ENCODE measurements at places on chromosomes 2 and 18.

- no peak for DNase-seq
Observed at GRCh38 chr18:67485655-67486054, 30.9 kb downstream of the DSEL start.

- DNase-seq: no peak
Observed at GRCh38 chr2:84800194-84800805, 80.6 kb downstream of the TRABD2A start.

- DNase-seq: no peak
Observed at GRCh38 chr2:160321006-160321405, 120.9 kb upstream of the ITGB6 start.

- no peak for DNase-seq
Observed at GRCh38 chr18:12247946-12248345, 6.2 kb upstream of the CIDEA start.

- DNase-seq: no peak
Observed at GRCh38 chr18:75218065-75218923, 7.7 kb downstream of the TSHZ1 start.

DNA sequence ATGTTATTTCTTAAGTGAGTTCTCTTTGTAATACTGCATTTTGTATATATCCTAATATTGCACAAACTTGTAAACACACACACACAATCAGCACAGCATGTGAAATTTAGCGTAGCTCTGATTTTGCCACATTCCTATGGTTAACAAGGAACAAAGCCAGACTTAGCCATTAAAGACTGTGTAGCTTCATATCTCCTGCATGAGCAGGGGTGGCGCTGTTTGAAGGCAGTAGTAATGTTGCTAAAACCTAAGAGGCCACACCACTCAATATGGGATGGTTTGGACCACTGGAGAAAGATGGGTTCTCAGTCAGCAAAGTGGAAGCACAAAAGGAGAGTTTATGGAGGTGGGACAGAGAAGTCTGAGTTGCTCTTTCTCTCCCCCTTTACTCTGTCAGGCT is 61.1 kb upstream of the RND3 start:
- no peak for DNase-seq

- no peak for DNase-seq
Observed at GRCh38 chr18:801137-801536, 10.9 kb downstream of the YES1 start.

DNA sequence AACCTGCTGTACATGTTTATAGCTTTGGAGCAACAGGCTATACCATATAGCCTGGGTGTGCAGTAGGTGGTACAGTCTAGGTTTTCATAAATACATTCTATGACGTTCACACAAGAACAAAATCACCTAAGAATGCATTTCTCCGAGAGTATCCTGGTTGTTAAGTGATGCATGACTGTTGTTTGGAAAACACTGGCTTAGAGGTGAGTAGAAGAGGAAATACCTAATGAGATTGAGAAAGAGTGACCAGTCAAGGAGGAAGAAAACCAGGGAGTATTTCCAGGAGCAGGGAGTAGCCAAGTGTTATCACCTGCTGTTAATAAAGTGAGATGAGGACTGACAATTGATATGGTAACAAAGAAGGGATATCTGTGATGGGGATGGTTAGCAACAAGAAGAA is 2.9 kb upstream of the ZNF892 start:
- DNase-seq: no peak
